ENCODE measurements at places on chromosomes 11 and 22. TPM values are rescaled to one million over a fixed set of nuclear protein-coding genes. Genes with fewer than 3 reads are reported as not detected.

SAA4 gene
- total RNA-seq: not detected

GRCh38 chr11:62124186-62125113 is 639 bp downstream of the INCENP start:
- DNase-seq: peak; percentile 35

DNA sequence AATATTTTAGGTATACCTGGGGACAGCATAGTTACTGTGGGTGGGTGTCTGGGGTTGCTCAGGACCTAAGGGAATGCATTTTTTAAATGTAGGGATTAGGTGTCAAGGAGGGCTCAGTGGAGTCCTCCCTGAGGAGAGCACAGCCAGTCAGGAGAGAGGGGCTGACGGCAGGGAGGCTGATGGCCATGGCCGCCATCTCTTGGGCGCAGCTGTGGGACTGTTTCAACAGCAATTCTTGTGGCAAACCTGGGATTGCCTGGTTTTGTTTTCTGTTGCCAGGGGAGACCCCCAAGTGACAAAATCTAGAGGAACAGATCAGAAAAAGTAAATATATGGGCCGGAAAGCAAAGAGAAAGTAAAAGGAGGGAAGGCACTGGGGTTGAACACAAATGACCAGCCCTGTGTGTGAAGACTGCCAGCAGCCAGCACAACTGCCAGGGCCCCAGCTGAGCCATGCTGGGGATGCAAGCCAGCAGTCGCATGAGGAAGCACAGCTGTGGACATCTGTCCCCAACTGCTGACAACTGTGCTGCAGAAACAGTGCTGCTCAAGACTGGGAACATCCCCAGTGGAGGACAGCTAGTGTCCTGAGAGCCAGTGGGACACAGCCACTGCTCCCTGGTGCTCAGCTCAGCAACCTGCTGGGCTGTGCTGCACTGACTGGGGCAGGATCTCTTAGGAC is 10.5 kb downstream of the MIF start:
- DNase-seq: no peak

- DNase-seq: no peak
Observed at GRCh38 chr11:18393581-18394274, 635 bp upstream of the LDHA start.

DNA sequence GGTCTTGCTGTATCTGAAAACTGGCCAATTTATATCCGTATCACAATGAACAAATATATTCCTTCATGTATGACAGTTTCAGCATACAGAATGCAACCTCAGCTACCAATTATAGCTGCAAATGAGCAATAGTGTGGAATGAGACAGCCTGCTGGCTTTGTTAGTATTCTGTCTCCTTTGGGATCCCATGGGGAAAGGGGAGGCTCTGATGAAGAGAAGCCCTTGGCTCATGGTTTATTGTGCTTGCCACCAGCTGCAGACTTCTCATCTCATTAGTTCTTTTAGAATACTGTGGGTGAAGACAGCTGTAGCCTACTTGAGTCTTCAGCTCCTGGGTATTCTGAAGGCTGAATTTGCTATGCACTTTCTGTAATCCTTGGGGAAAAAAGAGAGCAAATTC is 42.4 kb downstream of the PITPNB start:
- peak; percentile 97 for DNase-seq

DNA sequence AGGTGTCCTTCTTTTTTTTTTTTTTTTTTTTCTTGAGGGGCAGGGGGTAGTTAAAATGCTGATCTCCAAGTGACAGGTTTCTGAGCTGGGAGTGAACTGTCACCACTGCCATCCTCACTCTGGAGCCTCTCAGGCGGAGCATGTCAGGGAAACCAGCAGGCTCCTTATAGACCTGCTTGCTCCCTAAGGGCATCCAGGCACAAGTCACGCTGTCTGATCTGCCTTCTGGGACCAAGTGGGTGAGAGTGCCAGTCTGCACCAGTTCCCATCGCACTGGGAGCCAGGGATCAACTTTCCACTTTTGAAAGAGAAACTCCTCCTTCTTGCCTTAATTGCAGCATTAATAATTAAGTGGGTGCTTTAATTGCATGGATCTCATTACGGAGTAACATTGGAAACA is 537.9 kb upstream of the CADM1 start:
- no peak for DNase-seq

DNA sequence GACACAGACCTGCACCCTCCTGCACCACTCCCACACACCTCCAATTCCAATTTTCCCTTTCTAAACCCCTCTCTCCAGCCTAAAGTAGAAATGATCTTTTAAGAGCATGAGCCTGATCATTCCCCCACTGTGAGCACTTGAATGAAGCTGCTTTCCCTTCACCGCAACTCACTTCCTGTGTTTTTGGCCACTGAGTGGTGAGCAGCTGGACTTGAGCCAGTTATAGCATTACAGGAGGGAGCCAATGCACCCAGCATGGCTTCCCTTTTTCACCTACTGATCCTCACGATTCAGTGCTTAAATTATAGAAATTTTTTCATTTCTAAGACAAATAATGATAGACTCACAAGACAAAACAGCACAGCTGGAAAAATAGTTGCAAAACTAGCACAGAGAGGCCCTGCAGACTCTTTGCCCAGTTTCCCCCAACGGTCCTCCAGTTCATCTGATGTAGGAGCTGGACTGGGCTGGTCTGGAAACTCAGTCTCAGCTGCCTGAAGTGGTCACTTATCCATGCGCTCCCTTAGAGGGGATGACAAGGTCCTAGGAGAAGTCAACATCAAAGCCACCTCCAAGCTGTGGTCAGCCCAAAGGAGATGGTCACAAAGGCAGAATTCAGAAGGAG is 9.7 kb upstream of the APOL4 start:
- DNase-seq: peak; percentile 83

GRCh38 chr22:37926358-37926757 is 20.3 kb downstream of the MICALL1 start:
- DNase-seq: no peak

- DNase-seq: peak; percentile 97
Observed at GRCh38 chr11:66347425-66348276, at the start of gene B4GAT1. Gene B4GAT1 (minus strand): TSS chr11:66347629. CDS start chr11:66347545, 84 bp downstream.

DNA sequence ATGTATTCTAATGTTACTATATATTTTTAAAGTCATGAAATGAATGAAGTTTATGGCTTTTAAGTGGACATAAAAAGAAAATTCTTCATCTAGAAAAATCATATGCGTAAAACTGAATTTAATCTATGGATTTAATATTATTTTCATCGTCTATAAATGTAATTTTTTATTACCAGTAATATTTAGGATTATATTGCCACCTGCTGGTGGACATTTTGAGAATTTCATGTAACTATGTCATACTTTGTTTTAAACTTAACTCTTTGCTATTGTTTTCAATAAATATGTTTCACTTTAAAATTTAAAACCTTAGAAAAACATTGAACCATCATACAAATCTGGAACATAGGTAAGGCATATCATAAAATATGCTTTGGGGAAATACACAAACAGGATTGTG is 66.5 kb upstream of the CEP126 start:
- peak; percentile 24 for DNase-seq

NXPE4 gene
- not detected for total RNA-seq
